Mesenteric fat pad (tissue), 1 donor: ENCODE measurements at places on chromosomes 1 and 21.

GRCh38 chr1:58345215-58346035 is 201.1 kb downstream of the OMA1 start:
- no peak for DNase-seq

GRCh38 chr1:85681087-85681486 is 27.1 kb downstream of the ZNHIT6 start:
- no peak for DNase-seq

DNA sequence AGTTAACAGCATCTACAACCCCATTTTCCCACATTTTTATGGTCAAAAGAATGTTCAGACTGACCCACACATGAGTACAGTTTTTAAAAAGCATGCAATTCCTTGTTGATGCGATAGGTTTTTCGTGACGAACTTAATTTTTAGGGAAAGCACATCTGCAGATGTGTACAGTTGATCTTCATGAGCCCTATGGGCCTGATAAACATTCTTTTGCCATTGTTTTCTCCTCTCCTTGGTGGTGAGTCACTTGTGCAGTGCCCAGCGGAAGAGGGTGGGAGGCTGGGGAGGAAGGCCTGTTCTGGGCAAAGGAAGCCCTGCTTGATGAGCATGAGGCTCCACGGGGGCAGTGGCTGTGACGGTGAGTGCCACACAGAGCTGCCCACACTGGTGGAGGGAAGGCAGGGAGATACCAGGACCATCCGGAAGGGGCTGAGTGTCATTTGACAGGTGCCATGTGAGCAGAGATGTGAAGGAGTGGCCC is 5.3 kb downstream of the ARF1 start:
- no peak for DNase-seq

DNA sequence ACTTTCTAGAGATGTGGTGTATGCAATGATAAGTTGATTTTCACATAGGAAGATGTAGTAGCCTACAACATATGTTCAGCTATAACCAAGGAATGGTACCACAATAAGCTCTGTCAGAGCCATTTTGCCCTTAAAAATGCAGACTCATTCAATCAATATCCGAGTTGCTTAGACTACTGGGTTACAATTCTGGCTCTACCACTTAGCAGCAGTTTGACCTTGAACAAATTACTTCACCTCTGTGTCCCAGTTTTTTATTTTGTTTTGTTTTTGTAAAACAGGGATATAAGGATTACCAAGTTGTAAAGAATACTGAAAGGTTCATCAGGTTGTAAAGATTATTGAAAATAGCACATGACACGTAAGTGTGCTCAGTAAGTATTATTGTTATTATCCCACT is 9.3 kb downstream of the EPS15 start:
- DNase-seq = no peak

GRCh38 chr21:26019236-26019635 is 151.3 kb downstream of the APP start:
- DNase-seq = no peak

DNA sequence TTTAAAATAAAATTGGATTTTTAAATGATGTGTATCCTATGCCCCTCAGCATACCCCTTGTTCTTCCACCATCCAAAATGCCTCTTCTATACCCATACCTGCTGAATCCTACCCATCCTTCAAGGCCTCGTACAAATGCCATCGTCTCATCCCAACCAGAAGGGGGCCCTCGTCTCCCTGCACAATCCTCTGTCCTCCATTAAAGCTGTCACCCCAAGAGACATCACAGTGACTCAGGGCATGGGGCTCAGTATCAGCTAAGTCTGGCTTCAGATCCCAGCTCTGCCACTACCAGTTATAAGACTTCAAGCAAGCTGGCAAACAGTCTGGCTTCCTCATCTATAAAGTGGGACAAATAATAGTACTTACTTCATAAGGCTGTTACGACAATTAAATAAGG is 23.8 kb downstream of the IGFN1 start:
- peak; percentile 45 for DNase-seq

GRCh38 chr1:236705771-236706170 is 19.5 kb downstream of the ACTN2 start:
- no peak for DNase-seq

DNA sequence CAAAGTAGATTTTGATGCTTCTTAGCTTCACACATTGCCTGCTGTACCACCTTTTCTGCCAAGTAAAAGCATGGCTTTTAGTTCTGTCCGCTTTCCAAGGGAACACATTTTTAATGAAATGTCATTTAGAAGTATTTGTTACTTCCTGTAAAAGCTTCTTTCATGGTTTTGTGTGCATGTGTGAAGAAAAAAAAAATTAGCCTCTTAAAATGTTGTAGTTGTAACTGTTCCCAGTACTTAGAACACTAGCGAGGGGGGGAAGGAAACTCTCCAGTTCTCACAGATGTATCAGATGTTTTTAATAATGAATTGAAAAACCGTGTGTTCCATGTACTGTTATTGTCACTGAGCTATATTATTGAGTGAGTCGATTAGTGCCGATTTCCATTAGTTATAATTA is 568.3 kb upstream of the ADGRL2 start:
- no peak for DNase-seq

DNA sequence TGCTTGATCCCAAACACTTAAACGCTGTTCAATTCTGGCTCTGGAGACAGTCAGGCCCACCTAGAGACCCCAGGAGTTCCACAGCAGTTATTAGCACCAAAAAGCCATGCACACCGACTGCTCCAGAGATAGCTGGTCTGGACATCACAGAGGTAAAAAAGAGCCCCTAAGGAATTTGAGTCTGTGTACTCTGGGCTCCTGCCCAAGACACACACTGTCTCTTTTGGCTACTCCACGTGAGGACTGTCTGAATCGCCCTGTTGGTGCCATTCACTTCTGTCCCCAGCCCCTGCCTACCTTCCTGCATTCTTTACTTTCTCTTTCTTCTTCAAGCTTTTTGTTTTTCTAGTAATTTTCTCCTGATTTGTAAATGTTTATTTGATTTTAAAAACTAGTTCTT is 197.4 kb downstream of the ADGRL2 start:
- no peak for DNase-seq

- no peak for DNase-seq
Observed at GRCh38 chr1:209546390-209547085, 37.0 kb upstream of the CAMK1G start.

GRCh38 chr1:6870086-6870485 is 84.8 kb downstream of the CAMTA1 start:
- no peak for DNase-seq

DNA sequence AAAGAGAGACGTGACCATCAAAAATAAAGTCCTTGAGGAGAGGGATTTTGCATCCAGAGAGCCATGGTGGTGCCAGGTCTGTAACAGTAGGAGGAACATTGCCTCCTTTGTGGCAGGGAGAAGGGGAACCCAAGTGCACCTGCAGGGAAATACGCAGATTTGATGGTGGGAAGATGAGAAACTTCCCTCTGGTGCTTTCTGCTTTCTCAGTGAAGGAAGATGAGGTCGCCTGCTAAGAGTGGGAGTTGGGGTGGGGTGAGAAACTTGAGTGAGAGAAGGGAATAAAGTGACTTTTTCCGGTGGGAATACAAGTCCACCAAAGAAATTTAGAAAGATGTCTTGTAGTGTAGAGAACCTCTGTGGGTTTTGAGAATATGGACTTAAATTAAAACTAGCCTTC is 9.1 kb downstream of the PLA2G4A start:
- DNase-seq = no peak

- DNase-seq = no peak
Observed at GRCh38 chr21:38806153-38806941, 618 bp downstream of the ETS2 start.

DNA sequence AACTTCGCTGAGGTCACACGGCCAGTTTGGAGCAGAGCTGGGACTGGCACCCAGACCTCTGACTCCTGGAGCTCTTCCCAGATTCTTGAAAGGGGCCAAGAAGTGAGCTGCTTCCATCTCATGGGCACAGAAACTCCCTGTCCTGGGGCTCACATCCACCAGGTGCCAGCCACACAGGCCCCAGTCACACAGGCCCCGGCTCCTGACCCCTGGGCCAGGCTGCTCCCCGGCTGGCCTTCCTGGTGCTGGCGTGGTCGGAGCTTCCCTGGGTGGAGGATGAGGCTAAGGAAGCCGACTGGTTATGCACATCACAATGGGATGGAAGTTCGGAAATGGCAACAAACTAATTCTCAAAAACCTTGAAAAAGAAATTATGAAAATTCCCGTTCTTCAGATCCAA is 3.0 kb upstream of the GABRD start:
- no peak for DNase-seq

DNA sequence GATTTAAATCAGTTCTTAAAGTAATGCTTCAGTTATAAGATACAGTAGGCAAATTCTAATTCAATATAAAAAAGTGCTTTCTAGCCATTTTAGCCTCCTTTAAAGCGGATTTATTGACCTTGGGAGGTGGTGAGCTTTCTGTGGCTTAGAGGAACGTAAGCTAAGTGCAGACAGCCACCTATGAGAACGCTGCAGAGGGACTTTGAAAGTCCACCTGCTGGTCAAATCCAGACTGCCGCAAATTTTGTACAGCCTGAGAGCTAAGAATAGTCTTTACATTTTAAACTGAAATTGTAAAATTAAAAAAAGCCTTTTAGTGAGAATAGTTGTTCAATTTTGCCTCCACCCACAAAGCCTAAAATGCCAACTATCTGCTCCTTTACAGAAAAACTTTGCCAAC is 67.0 kb upstream of the SSX2IP start:
- no peak for DNase-seq

- DNase-seq = no peak
Observed at GRCh38 chr1:54301497-54301896, 101.5 kb downstream of the MRPL37 start.

DNA sequence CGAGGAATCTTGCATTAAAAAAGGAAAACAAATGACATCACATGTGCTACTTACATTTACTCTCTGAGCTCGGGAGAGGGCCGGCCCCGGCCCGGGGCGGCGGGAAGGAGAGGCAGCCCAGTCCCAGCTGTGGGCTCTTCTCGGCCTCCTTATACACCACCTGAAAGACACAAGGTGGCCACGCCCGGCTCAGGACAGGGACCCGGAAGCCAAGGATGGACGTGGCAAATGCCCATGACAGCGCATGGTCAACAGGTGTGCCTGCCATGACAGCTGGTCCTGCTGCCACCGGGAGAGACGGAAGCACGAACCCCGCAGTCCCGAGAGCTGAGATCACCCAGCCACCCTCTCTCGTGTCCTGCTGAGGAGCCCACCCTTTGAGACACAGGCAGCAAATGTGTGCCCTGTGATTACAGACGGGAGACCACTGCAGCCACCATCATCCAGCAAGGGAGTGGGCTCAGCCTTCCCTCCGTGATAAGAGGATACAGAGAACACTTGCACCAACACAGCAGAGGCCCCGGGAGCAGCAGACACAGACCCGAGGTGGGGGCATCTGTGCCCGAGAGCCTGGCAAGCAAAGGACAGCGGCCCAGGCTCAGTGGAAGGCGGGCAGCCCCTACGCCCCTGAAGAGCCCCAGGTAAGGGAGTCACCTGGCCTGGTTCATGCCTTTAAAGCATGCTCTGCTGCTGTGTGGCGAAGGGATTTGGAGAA is 8.7 kb downstream of the TPRG1L start:
- no peak for DNase-seq

GRCh38 chr1:165726169-165726568 is 27.8 kb upstream of the ALDH9A1 start:
- DNase-seq = no peak

DNA sequence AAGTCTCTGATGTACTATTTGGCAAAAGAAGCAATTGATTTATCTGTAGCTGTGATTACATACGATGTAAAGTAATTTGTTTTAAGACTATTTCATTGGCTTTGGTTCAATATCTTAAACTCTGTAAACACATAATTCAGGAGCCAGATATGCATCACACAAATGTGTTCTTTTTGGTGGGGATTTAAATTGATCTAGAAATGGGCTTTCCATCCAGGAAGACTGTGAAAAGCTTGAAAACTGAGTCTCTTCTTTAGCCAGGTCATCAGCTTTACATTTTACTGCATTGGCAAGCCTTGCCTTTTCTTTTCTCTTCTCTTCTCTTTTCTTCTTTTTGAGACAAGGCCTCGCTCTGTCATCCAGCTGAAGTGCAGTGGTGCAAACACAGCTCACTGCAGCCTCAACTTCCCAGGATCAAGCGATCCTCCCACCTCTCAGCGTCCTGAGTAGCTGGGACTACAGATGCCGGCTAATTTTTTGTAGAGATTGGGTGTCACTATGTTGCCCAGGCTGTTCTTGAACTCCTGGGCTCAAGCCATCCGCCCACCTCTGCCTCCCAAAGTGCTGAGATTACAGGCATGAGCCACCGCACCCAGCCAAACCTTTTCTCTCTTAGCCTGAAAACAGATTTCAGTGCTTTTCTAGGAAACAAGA is 1.4 kb downstream of the RCAN3 start:
- DNase-seq = no peak

- DNase-seq = no peak
Observed at GRCh38 chr21:23496729-23497128, 2110.6 kb downstream of the MRPL39 start.

DNA sequence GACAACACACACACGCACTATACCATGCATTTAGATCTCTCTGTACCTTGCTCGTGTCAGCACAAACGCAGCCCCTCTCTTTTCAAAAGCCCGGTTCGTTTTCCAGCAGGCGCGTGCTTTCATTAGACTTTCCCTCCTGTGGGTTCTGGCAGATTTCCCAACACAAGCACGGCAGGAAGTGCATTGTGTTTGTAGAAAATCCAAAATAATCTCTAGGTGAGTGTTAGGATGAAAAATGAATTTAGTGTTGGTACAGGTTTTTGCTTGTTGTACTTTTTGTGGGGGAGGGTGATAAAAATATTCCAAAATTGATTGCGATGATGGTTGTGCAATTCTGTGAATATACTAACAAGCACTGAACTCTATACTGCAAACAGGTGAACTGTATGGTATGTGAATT is 54.1 kb upstream of the POFUT2 start:
- no peak for DNase-seq

- no peak for DNase-seq
Observed at GRCh38 chr21:43703035-43703880, 15.7 kb upstream of the PDXK start.

DNA sequence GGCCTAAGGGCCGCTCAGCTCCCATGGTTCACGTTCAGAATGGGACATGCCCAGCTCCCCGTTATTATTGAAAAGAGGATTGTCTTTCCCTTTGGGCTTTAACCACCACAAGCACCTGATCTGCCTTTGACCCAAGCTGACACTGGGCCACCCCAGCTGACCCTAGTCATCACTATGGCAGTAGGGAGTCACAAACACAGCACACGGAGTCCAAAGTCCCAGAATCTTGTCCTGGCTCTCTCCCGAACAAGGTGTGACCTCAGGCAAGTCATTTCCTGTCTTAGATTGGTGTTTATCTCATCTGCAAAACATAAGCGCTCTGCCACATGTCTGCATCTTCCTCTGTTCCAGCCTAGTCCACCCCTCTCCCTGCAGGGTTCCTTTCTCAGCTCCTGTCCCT is 31.5 kb downstream of the IGFN1 start:
- DNase-seq = peak; percentile 72

GRCh38 chr1:8742022-8742924 is 75.2 kb downstream of the RERE start:
- no peak for DNase-seq

- no peak for DNase-seq
Observed at GRCh38 chr1:81509594-81509993, 291.1 kb upstream of the ADGRL2 start.

GRCh38 chr1:8562222-8562621 is 244.3 kb downstream of the SLC45A1 start:
- DNase-seq = no peak

- no peak for DNase-seq
Observed at GRCh38 chr1:10514490-10515235, 39.9 kb downstream of the PEX14 start.
